Stimulated activated CD8-positive, alpha-beta memory T cell treated with anti-CD3 and anti-CD28 coated beads, Interleukin-15, amount 100 ng/mL, for 4 hours (primary cell): ENCODE measurements at places on chromosomes 1 and 21.

GRCh38 chr1:153536012-153536670 lies 350 bp upstream of the S100A6 start:
- peak; percentile 75 for DNase-seq

GRCh38 chr1:240575981-240576662 lies 35.8 kb downstream of the GREM2 start:
- DNase-seq, result no peak

- no peak for DNase-seq
Observed at GRCh38 chr1:108814343-108815125, 42.4 kb downstream of the AKNAD1 start.

GRCh38 chr1:179883745-179884138 lies 1.7 kb downstream of the TOR1AIP1 start:
- peak; percentile 68 for DNase-seq

GRCh38 chr1:19676438-19676922 lies 11.8 kb downstream of the HTR6 start:
- no peak for DNase-seq

- no peak for DNase-seq
Observed at GRCh38 chr1:29784276-29785136, 548.2 kb downstream of the PTPRU start.

DNA sequence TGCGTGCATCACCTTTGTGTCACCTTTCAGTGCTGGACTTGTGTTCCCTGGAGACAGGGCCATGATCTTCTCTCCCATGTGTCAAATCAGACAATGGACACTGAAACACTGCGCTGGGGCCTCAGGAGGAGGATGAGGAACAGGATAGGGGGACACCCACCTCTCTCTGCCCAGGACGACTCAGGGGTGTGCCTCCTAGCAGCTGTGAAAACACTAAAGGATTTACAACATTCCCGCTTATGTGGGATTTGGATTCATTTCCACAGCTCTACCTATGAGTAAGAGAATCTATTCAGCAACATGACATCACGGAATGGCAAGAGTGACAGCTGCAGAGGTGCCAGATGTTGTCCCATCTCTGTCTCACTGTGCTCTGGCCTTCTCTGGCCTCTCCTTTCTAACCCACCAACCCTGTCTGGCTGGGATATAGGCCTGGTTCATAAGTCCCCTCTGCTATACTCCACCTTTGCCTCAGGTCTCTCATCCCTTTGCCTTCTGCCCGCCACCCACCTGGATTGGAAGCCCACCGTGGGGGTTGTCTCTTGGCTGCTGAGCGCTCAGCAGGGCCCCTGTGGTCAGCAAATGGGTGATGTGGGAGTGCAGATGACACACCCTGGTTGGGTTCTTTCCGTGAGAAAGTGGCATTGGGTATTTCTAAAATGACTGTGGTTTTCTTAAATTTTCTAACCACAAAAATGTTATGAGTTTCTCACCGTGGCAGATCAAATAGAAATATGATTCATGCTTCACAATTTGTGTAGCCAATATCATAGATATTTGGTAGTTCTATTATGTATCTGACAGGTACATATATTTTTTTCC lies 47.1 kb upstream of the TLR5 start:
- DNase-seq, result peak; percentile 31
